ENCODE measurements at places on chromosomes 16 and 17.

- peak; percentile 60 for DNase-seq
These were observed 5.4 kb upstream of the MMD start for GRCh38 chr17:55426851-55427586.

GRCh38 chr17:29927546-29927945 lies 2.5 kb downstream of the SSH2 start:
- DNase-seq = no peak

DNA sequence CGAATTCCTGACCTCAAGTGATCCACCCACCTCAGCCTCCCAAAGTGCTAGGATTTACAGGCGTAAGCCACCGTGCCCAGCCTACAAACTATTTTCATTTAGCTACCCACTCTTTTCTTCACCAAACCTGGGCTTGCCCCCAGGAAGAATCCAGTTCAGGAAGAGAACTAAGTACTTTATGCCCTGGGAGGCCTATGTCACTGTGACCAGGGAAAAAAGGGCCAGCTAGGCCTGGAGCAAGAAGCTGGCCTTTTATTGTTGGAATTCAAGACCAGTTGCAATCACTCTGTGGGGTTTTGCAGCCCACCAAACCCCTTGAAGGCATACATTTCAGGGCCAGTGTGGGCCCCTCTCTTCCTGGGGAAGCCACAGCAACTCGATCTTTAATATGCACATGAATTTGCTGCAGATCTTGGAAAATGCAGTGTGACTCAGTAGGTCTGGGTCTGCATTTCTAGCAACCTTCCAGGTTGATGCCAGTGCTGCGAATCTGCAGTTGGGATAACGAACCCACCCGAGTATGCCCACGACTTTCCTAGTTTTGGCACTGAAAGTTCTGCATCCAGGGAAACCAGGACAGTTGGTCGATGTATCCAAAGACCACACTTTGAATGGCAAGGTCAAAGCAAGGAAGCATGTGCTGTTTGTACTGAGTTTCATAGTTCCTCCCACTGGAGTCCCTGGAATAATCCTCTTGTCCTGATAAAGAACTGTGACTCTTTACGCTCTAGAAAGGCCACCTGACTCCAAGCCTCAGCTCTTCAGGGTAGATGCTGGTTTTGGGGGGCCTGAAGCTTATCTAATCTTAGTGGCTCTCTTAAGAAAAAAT lies 7.2 kb upstream of the MRPS23 start:
- DNase-seq = no peak

DNA sequence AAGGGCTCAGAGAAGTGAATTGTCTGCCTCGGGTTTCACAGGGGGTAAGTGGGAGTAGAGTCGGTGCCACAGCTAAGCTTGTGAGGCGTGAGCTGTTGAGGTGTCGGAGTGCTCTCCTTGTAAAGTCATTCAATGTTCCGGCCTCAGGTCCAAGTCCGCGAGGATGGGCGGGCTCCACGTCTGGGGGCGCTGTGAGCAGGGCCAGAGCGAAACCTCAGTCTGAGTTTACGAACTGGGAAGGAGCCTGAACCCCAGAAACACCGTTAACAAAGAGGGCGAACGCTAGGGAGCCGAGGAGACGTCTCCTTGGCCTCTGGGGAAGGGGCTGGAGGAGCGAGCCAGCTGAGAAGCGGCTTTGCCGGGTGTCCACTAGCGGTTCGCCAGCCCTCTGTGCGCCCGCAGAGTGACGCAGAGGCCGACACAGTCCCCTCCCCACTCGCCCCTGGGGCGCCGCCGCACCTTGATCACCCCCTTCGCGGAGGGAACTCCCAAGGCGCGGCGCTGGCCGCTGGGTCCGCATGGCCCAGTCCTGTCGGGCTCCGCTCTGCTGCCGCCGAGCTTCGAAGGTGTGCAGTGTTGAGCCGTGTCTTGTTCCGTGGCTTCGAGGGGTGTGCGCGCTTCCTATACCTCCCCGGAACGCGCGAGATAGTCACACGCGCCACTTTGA lies 4.9 kb downstream of the IRX3 start:
- DNase-seq = peak; percentile 17

GRCh38 chr17:43105146-43105545 lies 20.0 kb downstream of the BRCA1 start:
- DNase-seq = no peak

DNA sequence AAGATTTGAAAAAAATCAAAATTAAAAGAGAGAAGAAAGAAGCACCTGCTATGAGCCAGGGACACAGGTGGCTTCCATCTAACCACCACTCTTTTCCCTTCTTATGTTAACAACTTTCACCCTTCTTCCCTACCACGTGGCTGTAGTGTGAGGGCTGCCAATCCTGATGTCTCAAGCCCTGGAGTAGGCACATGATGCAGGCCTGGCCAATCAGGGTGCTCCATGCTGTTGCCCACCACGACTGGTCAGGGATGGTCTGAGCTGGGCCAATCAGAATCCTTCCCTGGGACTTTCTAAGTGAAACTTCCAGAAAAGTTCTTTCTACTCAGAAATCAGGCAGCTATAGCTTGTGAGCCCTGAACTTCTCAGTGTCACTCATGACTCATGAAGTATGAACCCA lies 140.7 kb downstream of the SDK2 start:
- DNase-seq = no peak

DNA sequence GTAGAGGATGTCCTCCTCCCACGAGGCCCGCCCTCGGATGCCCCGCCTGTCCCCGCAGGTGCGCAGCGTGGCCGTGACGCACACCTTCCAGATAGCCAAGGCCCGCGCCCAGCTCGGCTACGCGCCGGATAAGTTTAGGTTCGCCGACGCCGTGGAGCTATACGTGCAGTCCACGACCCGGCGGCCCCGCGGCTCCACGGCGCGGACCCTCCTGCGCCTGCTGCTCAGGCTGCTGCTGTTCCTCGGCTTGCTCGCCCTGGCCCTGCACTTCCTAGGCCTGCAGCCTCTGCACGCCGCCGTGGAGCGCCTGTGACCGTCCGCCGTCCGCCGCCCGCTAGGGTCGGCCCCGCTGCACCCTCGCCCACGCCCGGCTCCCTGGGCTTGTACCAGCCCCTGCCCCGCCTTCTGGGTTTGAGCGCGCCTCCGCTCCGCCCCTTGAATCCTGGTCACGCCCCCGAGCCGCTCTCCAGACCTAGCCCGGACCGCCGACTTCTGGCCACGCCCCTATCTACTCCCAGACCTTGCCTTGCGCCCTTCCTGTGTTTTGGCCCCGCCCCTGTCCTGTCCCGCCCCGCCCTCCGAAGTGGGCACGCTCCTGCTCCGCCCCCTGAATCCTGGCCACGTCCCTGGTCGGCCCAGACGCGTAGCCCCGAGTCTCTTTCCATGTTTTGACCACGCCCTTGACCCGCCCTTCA lies 15.8 kb upstream of the EEF2K start:
- peak; percentile 99 for DNase-seq

GRCh38 chr17:80137131-80137530 lies 9.8 kb downstream of the EIF4A3 start:
- DNase-seq = no peak

- DNase-seq = no peak
These were observed 133.4 kb downstream of the GRIN2A start for GRCh38 chr16:10048850-10049249.

DNA sequence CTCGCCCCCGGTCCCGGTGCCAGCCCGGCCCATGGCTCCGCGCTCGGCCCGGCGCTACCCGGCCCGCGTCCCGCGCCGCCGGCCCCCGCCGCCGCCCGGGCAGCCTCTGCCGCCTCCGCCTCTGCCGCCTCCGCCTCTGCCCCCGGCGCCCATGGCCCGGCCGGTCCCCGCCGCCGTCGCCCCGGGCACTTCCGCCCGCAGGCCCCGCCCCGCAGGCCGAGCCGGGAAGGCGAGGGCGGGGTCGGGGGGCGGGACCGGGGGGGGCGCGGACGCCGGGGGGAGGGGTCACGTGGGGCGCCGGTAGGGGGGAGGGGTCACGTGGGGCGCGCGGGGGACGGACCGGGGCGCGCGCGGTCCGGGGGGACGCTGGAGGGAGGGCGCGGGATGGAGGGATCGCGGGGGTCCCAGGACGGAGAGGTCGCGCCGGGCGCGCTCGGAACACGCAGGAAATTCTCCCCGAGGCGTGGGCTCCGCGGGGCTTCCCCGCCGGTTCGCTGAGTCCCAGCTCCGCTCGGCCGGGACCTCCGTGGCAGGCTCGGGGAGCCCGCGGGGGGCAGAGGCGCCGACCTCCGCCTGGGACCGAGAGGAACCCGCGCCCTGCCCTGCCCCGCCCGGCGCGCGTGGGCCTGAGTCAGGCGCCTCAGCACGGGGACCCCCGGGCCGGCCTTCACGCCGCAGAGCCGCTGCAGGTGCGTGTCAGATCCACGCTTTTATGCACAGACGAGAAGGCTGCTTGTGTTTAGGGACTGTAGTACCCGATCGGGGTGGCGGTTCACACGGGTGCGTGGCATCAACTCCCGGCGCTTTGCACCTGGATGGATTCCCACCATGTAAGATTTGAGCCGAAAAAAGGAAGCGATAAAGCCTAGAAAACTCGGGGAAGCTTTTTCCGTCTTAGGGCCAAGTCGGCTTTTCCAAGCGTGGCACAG lies at the start of gene PGAP6:
Gene PGAP6, minus strand, starts transcription at position 190 of the 929 bp plus-strand sequence. Its CDS starts 157 bp downstream, at position 33.
- peak; percentile 78 for DNase-seq

DNA sequence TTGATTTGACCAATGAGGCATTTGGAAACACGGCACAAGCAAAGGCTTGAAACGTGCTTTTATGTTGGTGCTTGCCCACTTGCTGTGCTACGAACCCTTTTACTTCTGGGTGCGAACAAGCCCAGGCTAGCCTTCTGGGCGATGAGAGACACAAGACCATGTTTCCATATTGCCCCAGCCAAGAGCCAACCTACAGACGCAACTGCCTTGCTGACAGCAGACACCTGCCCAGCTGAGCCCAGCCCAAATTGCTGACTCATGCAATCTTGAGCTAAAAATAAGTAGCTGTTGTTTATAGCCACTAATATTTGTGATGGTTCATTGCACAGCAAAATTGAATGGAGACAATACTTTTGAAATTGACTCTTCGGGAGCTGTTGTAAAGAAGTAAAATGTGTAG lies 464.5 kb downstream of the WWOX start:
- DNase-seq = no peak

DNA sequence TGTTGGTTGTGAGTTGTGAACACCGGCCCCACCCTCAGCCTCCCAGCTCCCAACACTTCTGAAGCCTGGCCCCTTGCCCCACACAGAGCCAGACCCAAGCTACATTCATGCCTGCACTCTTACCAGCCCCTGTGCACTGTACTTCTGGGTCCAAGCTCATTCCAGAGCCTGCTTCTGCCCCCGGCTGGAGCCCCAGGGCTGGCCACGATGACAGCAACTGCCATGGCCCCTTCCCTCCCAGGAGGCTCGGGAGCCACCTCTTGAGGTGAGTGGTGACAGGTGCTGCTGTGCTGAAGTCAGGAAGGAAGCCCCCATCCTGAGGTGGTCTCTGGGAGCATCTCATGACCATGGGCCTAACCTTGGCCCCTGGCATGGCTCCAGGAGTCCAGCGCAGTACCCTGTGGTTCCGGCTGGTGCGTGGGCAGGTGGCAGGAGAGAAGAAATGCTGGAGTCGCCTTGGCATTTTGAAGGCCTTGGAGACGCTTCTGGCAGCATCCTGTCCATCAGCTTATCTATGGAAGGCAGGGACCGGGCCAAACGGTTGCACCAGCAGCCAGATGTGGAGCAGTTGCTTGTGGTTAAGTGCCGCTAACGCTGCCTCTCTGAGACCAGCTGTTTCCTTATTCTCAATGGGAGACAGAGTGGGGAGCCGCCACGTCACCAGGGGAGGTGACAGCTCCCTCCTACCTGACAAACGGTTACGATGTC lies 3.9 kb upstream of the CDT1 start:
- DNase-seq = no peak

DNA sequence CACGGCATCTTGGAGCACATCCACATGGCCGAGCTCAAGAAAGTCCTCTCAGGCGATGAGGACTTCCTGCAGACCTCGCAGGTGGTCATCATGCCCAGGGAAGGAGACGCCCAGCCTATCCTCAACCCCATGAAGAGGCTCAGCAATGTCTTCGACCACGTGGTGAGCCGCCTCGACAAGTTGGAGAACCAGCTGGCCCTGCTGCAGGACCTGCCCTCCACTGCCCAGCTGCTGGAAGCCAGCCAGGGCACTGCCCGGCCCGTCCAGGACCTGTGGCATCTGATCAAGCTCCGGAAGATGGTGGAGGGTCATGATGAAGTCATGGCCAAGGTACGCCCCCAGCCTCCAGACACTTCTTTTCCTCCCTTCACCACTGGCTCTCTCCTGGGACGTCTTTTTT lies 440 bp downstream of the C16orf96 start:
- DNase-seq = no peak

DNA sequence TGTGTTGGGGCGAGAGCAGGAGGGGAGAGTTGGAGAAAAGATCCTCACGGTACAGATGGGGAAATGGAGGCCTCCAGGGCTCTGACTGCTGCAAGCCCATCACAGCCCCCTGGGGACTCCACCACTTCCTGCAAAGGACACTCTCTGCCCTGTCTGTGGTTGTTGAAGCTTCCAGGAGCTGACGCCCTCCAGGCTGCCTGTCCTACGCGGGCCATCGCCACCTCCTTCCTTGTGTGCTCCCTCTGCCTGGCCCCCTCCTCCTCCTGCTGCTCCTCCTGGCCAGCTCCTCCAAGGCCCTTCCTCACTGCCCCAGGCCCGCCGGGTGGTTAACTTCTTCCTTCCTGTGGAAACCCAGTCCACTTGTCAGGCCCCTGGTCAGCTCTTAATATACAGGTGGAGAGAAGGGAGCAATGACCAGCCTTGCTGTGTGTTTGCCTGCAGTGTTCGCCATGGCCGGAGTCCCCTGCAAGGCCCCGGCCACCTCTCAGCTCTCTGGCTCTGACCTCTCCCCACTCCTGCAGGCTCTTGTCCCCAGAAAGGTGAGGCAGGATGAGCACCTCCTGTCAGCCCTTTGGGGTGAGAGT lies 18.4 kb upstream of the STAC2 start:
- no peak for DNase-seq

DNA sequence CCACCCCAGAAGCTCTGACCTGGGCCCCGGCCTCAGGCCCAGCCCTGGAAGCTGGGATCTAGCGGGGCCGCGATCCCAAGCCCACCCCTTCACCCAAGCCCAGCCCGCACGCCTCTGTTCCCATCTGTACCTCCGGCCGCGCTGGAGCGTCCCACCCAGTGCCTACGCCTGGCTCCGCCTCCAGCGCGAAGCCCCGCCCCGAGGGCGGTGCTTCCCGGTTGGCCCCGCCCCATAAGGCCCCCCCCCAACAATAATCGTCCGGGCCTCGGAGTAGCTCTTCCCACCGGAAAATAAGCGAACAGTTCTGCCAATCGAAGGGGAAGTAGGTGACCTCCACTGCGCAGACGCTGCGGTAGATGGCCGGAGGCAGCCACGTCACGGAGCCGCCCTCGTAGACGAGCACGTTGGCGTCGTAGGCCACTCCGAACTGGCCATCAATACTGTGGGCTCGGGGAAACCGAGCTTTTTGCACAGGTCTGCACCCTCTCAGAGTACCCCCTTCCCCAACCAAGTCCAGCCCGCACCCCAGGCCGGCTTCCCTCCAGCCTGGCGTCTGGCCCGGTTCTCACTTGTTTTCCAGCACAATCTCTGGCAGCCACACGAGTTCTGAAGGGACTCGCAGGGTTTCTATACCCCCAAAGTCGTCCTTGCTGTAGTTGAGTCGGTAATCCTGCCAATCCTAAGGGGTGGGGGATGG lies 1.1 kb downstream of the CHRNE start:
- DNase-seq = peak; percentile 49

GRCh38 chr16:48131201-48131935 lies 24.4 kb downstream of the ABCC12 start:
- DNase-seq = no peak

Measured in trophoblast cell (in vitro differentiated cells and primary cell).